Progenitor cell of endocrine pancreas (in vitro differentiated cells): ENCODE measurements at places on chromosomes 4 and X. TPM values are rescaled to one million over a fixed set of nuclear protein-coding genes. Genes with fewer than 3 reads are reported as not detected.

HTRA3 gene
- 0.69 and 0.86 TPM in 2 replicates for total RNA-seq

GRCh38 chr4:850323-850945 lies 24.5 kb upstream of the CPLX1 start:
- no peak for DNase-seq

RIBC1 gene
- total RNA-seq, result 3.2 and 3.4 TPM in 2 replicates

DNA sequence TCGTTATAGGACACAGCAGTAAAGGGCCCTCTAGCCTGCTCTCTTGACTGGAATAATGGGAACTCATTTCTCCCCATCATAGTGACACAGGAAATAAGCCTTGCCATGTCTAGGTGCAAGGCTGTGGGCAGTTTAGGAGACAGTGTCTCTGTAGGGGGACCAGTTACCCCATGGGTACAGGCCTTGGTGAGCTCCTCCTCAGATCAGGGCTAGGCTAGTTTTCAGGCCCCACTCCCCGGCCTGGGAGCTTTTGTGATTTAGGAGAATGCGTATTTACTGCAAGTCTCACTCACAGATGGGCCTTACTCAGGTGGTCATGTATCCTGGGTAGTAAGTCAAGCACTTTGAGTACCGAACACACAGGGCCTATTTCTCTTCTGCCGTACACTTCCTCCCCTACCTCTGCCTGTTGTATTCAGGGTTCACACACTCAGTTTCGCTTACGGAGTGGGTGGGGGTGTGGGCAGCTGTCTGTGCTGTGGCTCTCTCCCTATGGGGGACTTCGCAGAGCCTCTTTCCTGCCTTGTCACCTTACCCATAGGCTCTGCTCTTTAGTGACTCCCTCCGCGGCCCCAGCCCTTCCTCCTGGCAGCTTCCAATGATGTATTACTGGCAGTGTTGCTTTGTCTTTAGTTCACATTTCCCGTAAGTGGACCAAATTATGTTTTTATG lies 34.2 kb downstream of the FAM193A start:
- no peak for DNase-seq

GUCY1B1 gene
- 1.5 and 1.9 TPM in 2 replicates for total RNA-seq

DNA sequence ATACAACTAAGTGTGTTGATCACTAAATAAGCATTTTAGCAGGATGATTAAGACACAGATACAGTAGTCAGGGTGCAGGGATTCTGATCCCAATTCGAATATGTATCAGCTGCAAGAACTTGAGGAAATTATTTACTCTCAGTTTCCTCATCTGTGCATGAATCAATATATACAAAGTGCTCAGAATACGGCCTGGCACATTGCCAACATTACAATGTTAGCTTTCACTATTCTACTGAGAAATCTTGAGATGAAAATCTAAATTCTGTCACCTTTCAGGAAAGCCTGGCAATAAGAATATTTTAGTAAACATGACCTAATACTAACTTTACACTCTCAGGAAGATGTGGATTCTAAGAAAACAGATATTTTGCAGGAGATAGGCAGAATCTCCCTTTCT lies 1001.6 kb upstream of the IGFBP7 start:
- DNase-seq, result no peak

- DNase-seq, result no peak
Observed at GRCh38 chrX:15165832-15166231, 104.1 kb downstream of the ASB9 start.

DNA sequence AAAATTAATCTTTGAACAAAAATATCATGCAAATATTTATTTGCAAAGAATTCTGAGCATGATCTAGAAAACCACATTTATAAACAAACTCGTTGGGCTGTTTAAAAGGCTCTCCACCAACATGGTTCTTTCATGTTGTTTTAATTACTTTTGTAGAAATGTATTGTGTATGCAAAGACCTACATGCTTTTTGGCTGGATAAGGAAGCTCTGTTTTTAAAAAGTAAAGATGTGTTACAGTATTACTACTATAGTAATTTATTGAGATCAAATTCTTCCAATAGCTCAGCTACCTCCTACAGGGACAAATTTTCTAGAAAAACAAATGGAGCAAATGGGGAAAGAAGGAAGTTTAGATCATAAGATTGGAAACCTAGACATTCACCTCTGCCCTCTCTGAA lies 177.5 kb upstream of the TTC29 start:
- DNase-seq, result no peak

NXF2 gene
- total RNA-seq, result 2.6 TPM in 1 of 2 replicates, not detected in the other

NAP1L3 gene
- 7.7 and 7.8 TPM in 2 replicates for total RNA-seq

DNA sequence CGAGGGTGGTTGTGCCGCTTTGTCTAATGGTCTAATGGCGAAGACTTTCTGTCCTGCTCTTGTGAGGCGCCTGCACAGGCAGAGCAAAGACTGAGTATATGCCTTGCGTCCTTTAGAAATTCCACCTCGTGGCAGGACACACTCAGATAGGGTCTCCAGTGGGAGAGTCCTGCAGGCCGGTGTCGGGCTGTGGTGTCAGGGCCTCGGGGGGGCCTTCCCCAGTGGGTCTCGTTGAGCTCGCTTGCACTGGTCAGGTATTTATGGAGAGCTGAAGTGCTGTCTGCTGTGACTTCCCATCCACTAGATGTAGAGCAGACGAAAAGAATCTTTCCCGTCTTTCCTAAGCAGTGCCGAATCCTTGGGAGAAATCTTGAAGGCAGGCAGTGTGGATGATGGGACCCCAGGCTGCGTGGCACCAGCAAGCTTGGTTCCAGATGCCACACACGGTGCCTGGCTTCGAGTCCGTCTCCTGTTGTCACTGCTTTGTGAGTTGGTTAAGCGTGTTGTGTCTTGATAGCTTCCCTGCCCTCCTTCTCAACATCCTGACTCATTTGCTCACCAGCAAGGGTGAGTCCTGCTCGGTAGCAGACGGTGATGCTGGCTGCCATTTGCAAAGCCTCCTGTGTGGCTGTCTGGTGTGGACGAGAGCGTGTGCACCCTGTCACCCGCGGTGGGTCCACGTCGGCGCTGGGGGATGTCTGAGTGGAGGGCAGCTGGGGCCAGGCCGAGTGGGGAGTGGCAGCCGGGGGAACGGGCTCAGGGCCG lies 20.5 kb downstream of the MAEA start:
- no peak for DNase-seq

DNA sequence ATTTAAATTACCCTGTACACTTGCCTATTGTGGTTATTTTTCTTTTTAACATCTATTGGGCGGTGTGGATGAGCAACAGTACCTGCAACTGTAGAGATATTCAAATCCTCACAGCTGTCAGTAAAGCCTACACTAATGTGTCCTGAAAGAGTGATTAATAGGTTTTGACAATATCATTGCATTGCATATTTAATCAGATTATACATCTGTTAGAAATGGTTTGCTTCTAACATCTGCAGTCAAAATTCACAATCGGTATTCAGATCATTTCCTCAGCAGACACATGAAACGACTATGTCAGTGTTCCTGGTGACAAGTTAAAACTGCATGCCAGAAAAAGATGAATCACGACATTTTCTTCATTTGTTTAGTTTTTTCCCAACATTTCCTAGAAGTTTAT lies 254.6 kb upstream of the EPHA5 start:
- DNase-seq, result no peak
